Cardiac muscle cell (in vitro differentiated cells and primary cell): ENCODE measurements at places on chromosomes 13 and 19. TPM values are rescaled to one million over a fixed set of nuclear protein-coding genes. Genes with fewer than 3 reads are reported as not detected.
A peak's percentile ranks its signal among the peaks of the same experiment; 100 is the strongest.

- DNase-seq: no peak
Observed at GRCh38 chr19:50599427-50599826, 31.2 kb upstream of the LRRC4B start.

DACH1 gene
- total RNA-seq: 3.7 TPM in 2 replicates

SEMA6B gene
- total RNA-seq: 74.8 and 130 TPM in 2 replicates

GRCh38 chr13:59034198-59034597, 1129.5 kb downstream of the DIAPH3 start:
- DNase-seq: peak; percentile 35

GRCh38 chr13:88022431-88023208, 351.4 kb downstream of the SLITRK5 start:
- DNase-seq: no peak

DNA sequence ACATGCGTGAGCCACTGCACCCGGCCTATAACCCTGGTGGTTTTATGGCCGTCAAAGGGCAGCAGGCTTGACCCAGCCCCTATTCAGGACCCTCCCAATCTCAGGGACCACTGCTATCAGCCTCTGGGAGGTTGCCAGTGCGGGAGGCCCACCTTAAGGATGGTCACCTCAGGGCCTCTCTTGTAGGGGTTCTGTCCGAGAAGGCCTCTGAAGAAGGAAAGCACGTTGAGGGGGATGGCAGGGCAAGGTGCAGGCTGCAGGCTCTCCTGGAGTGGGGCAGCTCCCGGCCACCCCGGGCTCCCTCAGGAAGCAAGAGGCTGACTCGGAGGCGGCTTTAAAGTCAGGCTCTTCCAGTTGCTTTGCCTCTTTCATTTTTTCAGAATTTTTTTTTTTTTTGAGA, 6.0 kb upstream of the GRTP1 start:
- DNase-seq: no peak
